ENCODE measurements at places on chromosomes 5 and 9. TPM values are rescaled to one million over a fixed set of nuclear protein-coding genes. Genes with fewer than 3 reads are reported as not detected.

DNA sequence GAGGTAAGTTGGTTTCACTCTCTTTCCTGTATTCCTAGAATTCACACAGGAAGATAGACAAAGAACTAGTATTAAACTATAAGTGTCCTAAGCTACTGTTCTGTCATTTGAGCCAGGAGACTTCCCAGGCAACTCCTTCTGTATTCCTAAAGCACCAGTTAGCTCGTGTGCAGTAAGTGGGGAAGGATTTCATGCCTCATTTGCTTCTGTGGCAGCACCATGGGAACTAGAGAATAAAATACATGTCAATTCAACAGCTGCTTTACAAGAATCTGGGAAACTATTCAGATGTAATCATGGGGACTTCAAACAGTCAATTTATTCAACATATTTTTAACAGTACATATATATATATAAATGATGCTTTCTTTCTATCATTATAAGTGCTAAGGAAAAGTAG, 762.3 kb downstream of the PRELID2 start:
- DNase-seq = no peak

The TAF11L5 gene
- total RNA-seq = not detected

The C5orf63 gene
- 7.2 TPM for total RNA-seq

The SCGB3A2 gene
- not detected for total RNA-seq

GRCh38 chr9:109507421-109507838, 9.3 kb upstream of the PTPN3 start:
- peak; percentile 13 for DNase-seq

DNA sequence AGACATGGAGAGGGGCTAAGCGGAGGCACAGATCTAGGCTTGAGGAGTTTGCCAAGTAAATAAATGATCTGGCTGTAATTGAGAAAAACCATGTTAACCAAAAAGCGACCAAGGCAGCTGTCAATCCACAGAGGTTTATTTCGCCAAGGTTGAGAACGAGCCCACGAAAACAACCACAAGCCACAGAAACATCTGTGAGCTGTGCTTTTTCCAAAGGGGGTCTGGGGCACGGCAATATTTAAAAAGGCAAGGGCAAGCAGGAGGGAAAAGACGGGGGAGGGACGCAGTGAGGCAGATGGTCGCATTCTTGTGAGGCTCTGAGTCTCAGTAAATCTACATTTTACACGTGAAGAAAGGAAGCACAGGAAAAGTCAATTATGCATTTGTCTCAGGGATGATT, 25.4 kb downstream of the CCT5 start:
- no peak for DNase-seq

DNA sequence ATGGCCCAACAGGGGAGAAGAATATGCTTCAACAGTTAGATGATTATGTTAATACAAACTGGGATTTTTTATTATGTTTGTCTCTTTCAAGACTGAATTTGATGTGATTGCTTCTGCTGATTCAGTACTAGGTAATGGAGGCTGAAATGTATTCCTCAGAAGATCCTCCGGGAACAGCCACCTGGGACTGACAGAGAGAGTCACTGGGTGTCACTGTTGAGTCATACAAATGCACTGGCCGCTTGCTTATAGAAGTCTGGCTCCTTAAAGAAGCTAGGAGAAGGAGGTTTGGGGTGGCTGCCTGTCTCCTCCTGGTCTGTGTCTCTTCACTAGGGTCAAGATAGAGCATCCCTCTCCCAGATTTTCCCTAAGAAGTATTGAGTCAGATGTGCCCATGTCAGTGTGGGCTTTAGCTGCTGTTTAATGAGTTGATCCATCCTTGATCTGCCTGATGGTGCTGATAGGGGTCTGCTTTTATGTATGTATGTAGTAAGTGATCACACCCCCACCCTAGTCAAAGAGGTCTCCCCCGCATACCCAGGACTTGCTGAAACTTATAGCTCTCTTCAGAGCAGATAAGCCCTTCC, 773.4 kb downstream of the BRINP1 start:
- DNase-seq = no peak

DNA sequence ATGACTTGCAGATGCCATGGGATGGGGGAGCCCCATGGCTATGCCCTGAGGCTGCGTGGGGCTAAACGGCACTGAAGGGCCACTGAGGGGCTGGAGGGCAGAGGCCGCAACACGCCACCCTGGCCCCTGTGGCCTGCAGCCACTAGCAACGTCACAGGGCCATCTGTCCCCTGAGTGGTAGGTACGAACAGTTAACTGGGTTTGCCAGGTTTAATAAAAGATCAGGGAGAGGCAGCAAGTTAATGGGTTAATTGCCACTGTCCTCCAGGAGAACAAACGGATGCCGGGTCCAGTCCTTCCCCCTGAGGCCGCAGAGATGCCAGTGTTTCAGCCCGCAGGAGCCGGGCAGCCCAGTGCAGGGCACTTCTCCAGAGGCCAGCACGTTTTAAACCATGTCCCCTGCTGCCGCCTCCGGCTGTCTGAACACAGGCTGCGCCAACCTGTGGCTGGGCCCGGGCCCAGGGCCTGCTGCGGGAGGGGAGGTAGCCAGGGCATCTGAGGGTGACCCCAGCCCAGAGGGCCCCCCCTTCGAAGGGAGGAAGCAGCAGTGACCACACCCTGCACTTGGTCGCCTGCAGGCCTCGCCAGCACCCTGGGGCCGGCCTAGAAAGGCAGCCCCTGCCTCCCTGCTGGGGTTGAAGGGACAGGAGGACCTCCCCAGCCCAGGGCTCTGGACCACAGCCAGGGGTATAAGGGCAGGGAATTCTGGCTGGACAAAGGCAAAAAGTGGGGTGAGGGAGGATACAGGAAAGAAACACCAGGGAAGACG, 227.3 kb downstream of the FANCC start:
- DNase-seq = no peak

- DNase-seq = no peak
Measured at GRCh38 chr5:41841325-41841724, 28.9 kb downstream of the OXCT1 start.

DNA sequence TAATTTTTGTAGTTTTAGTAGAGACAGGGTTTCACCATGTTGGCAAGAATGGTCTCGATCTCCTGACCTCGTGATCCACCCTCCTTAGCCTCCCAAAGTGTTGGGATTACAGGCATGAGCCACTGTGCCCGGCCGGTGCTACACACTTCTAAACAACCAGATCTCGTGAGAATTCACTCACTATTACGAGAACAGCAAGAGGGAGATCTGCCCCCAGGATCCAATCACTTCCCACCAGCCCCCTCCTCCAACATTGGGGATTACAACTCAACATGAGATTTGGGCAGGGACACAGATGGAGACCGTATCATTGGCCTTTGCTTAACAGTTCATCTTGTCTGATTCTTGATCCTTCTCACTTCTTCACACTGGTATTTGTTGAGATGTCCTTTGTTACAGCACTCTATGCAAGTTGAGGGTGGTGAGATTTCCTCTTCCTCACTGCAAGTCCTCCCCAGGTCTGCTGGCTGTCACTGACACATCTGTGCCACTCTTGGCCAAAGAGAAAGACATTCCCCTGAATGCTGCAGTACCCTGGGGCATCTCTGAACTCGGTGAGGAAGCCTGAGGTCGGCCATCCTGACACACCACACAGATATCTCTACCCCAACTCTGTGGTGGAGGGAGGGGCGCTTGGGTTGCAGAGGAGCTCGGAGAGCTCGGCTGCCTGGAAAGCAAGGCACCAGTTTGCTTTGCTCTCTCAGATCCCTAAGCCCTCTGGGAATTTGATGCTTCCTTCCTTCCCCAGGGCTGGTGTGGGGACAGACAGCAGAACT, 4.2 kb upstream of the SUB1 start:
- DNase-seq = no peak

- no peak for DNase-seq
Measured at GRCh38 chr9:14313378-14313940, 482 bp downstream of the NFIB start.

The MZB1 gene
- total RNA-seq = not detected

The IFNK gene
- total RNA-seq = not detected

- no peak for DNase-seq
Measured at GRCh38 chr5:157400741-157401495, 59.1 kb upstream of the NIPAL4 start.

GRCh38 chr9:99025616-99026270, 79.2 kb upstream of the TGFBR1 start:
- no peak for DNase-seq

DNA sequence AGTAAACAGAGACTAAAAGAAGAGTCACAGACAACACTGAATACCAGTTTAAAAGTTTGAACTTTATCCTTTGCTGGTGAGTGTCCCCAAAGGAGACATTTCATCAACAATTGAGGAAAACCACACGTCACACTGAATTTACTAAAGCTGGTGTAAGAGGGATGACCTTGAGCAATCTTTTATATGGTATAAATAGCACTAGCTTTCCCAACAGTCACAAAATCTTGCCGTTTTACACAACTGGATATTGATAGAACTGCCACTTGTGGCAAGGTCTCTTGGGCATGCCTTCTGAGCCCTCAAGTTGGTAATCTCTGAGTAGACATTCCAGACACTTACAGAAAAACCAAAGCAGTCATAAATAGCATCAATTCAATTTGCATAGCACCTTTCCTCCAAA, 311.5 kb upstream of the TARS1 start:
- no peak for DNase-seq

DNA sequence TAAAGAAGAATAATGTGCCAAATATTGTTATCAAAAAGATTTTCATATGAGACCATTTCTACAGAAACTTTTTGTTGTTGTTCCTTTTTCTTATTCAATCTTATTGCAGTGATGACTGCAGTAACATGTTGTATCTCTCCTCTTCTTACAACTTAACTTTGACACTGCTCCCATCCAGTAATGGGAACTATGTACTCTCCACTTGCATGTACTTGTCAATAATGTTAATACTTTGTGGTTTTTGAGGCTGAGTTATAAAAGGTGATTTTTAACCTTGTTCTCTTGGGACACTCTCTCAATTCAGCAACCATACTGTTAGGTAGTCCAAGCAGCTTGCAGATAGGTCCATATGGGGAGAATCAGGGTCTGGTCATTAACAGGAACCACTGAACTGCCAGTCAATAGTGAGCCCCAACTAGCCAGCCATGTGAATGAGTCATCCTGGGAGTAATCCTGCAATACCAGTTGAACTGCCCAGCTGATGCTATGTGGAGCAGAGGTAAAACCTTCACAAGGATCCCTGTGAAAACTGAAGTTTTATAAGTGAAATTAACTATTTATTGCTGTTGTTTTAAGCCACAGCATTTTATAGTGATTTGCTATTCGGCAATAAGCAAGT, 199.6 kb upstream of the DAB2 start:
- no peak for DNase-seq

- DNase-seq = no peak
Measured at GRCh38 chr5:163916376-163916775, 411.0 kb downstream of the MAT2B start.

GRCh38 chr9:123645126-123645525, 284.8 kb downstream of the DENND1A start:
- no peak for DNase-seq

Measured in tibial nerve (tissue), 4 donors.